ENCODE measurements at places on chromosomes 2 and 18.

DNA sequence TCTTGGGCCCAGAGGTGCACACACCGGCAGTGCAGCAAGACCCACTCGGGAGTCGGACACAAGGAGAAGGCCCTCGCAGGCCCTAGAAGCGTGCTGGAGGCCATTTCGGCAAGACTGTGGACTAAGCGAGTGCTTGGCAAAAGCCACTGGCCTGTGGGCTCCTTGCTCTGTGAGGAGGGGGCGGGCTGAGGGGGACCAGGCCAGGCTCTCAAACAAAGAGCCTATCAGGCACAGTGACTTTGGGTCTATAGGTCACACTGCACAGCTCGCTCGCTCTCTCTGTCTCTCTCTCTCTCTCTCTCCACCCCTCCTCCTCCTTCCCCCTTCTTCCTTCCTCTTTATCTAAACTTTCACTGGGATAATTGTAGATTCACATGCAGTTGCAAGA is 23.6 kb upstream of the ZCCHC2 start:
- no peak overlapping the region for H3K27ac ChIP-seq
- no peaks in the 10 kb centered on the region for H3K27me3 ChIP-seq
- no peaks in the 10 kb centered on the region for H3K36me3 ChIP-seq
- peaks cover 7% of the 10 kb centered on the region for H3K4me1 ChIP-seq
- no peak for DNase-seq

DNA sequence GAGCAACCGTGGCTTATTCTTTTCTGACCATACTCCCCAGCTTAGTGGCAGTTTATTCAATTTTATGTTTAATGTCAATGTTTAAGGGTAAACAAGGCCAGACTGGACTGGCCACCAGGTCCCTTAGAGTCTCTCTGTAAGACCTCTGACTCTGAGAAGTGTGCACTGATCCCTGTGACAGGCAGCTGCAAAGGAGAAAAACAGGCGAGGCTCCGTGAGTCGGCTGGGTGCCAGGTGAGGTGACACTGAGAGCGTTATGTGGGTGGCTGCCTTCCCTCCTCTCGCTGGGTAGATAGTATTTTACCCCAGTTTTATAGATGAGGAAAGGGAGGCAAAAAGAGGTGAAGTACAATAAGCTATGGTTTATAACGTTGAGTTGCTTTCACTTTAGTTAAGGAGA is 139.4 kb upstream of the HDAC4 start:
- no peaks in the 10 kb centered on the region for H3K4me1 ChIP-seq
- no peak overlapping the region for H3K4me3 ChIP-seq
- H3K36me3 ChIP-seq, result no peaks in the 10 kb centered on the region
- DNase-seq, result no peak
- H3K27ac ChIP-seq, result no peak overlapping the region

- H3K27ac ChIP-seq, result no peak overlapping the region
- no peak for DNase-seq
- H3K4me1 ChIP-seq, result no peaks in the 10 kb centered on the region
Observed at GRCh38 chr2:160247296-160248035, 47.4 kb upstream of the ITGB6 start.

DNA sequence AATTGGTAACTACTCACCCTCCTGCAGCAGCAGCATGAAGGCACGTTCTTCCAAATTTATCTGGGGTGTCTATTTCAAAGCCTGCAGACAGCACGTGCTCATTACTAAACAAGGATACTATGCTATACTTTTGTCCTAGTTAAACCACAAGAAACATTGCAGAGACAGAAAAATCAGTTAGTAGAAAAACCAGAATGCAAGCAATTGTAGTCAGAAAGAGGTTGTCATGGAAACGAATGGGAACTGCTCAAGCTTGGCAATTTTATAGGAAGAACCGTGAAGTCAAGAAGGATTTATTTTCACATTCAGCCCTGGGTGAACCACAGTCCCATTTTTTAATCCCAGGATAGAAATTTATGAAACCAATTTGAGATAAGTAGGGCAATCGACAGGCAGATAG is 162.2 kb upstream of the PGAP1 start:
- no peak overlapping the region for H3K4me3 ChIP-seq
- no peaks in the 10 kb centered on the region for H3K27me3 ChIP-seq
- DNase-seq, result no peak

DNA sequence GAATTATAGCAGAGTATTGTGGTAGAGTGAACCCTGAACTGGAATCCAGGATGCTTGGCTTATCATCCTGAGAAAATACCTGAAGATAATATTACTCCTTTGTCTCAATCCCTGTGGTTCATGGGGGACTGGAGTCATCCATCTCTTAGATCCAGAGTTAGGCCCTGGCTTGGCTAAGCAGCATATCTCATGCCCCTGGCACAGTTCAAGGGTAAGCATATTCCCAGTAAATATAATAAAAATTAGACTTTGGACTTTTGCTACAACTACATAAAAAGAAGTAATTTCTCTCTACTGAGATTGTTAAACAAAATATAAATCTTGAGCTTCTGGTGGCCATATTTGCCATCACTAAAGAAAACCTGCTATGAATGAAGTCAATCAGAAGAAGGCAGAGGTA is 47.7 kb upstream of the STK39 start:
- no peaks in the 10 kb centered on the region for H3K36me3 ChIP-seq
- H3K27me3 ChIP-seq, result no peaks in the 10 kb centered on the region
- no peaks in the 10 kb centered on the region for H3K4me1 ChIP-seq
- DNase-seq, result no peak
- no peak overlapping the region for H3K27ac ChIP-seq

Data from K562 (cell line).